ENCODE measurements at places on chromosomes 3 and 15. TPM values are rescaled to one million over a fixed set of nuclear protein-coding genes. Genes with fewer than 3 reads are reported as not detected.

GRCh38 chr15:77854980-77855379 is 222.3 kb upstream of the LINGO1 start:
- H3K4me3 ChIP-seq: no peak overlapping the region
- H3K27ac ChIP-seq: no peak overlapping the region
- H3K36me3 ChIP-seq: no peaks in the 10 kb centered on the region
- no peaks in the 10 kb centered on the region for H3K27me3 ChIP-seq

UACA gene
- 26.0 TPM for total RNA-seq

CCR9 gene
- not detected for total RNA-seq

- no peaks in the 10 kb centered on the region for H3K36me3 ChIP-seq
- no peak overlapping the region for H3K4me3 ChIP-seq
- DNase-seq: no peak
- no peak overlapping the region for H3K27ac ChIP-seq
Observed at GRCh38 chr15:32105258-32106241, 75.2 kb downstream of the CHRNA7 start.

DNA sequence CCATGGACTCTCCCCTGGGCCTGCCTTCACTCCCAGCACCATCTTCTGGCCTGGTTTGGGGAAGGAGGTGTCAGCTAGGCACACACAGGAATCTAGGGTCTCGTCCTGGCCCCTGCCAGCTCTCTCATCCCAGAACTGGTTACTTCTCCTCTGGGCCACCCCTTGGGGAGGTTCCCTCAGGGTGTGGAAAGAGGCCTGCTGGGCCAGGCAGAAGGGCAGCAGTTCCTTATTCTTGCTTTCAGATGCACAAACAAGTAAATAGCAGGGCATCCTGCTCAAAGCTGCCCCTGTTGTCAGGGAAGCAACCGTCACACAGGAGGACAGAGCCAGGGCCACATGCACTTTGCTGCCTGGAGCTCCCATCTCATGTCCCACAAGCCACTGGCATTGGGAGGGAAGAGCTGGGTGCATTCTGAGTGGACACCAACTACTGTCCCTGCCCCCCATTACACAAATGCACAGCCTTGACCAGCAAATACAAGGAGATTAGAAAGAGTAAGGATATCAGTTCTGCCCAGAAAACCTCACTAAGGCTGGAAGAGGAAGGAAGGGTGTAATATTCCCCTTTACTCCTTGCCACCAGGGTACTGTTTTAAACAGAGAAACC is 108.8 kb upstream of the HACD2 start:
- no peak overlapping the region for H3K4me3 ChIP-seq
- no peaks in the 10 kb centered on the region for H3K27me3 ChIP-seq
- DNase-seq: no peak
- peaks cover 79% of the 10 kb centered on the region for H3K4me1 ChIP-seq
- H3K27ac ChIP-seq: peak overlapping the region; percentile 95

CCDC71 gene
- total RNA-seq: 15.3 TPM

GRCh38 chr15:85788771-85789495 is 5.8 kb downstream of the KLHL25 start:
- H3K36me3 ChIP-seq: no peaks in the 10 kb centered on the region
- H3K27me3 ChIP-seq: no peaks in the 10 kb centered on the region
- H3K4me3 ChIP-seq: no peak overlapping the region
- peaks cover 35% of the 10 kb centered on the region for H3K4me1 ChIP-seq
- DNase-seq: no peak

TRIM71 gene
- total RNA-seq: not detected

GRCh38 chr3:187042874-187043458 is 96.3 kb downstream of the RPL39L start:
- H3K27ac ChIP-seq: no peak overlapping the region
- H3K27me3 ChIP-seq: no peaks in the 10 kb centered on the region
- H3K36me3 ChIP-seq: no peaks in the 10 kb centered on the region
- H3K4me3 ChIP-seq: no peak overlapping the region

GRCh38 chr3:97691354-97691753 is 73.2 kb upstream of the ARL6 start:
- H3K27ac ChIP-seq: no peak overlapping the region
- no peaks in the 10 kb centered on the region for H3K36me3 ChIP-seq
- no peak for DNase-seq
- no peak overlapping the region for H3K4me3 ChIP-seq
- no peaks in the 10 kb centered on the region for H3K27me3 ChIP-seq

- H3K36me3 ChIP-seq: no peaks in the 10 kb centered on the region
- DNase-seq: no peak
- H3K4me1 ChIP-seq: peaks cover 38% of the 10 kb centered on the region
- no peaks in the 10 kb centered on the region for H3K27me3 ChIP-seq
- H3K4me3 ChIP-seq: no peak overlapping the region
Observed at GRCh38 chr3:122979211-122979610, 48.4 kb downstream of the SEMA5B start.

DNA sequence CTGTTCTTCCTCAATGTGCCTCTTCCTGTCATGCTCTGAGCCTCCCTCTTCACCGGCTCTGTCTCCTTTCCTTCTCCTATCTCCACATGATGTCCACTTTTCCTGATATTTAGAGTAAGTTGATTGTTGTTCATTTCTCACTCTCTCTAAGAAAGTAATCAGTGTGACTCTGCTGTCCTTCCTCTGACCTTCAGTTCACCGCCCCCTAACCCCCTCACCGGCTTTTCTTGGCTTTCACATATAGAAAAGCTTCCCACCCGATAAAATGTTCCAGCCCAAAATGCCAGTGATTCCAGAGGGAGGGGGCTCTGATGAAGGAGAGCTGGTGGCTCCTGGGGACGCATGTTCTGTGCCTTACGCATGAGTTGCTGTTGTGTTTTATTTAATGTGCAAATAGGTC is 120.5 kb upstream of the ABHD17C start:
- no peaks in the 10 kb centered on the region for H3K27me3 ChIP-seq
- no peaks in the 10 kb centered on the region for H3K36me3 ChIP-seq
- no peak for DNase-seq
- no peak overlapping the region for H3K27ac ChIP-seq
- no peak overlapping the region for H3K4me3 ChIP-seq
- no peaks in the 10 kb centered on the region for H3K4me1 ChIP-seq

- no peak overlapping the region for H3K4me3 ChIP-seq
- no peak for DNase-seq
- H3K27ac ChIP-seq: no peak overlapping the region
- H3K27me3 ChIP-seq: no peaks in the 10 kb centered on the region
- H3K4me1 ChIP-seq: no peaks in the 10 kb centered on the region
Observed at GRCh38 chr3:106018102-106018501, 149.3 kb upstream of the CBLB start.

ADPRH gene
- 6.3 TPM for total RNA-seq

DNA sequence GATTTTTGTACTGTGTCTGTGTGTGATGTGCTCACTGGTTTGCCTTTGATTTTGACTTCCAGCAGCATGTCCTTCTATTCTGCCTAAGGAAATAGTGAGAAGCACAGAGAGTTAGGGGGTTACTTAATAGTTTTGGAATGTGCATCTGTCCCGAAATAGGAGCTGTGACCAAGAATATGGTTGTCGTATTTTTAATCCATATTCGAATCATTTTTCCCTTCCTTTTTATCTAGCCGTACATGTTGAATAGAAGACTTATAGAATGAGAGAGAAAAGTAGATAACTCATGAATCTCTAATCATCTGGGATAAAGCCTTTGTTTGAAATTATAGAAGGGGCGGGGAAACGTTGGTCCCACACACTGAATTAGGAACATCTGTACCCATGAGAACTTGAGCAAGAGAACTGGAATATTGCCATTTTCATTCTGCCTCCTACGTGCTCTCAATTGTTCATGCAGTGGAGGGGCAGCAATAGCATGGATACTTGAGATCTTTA is 23.6 kb downstream of the CRTC3 start:
- H3K27me3 ChIP-seq: no peaks in the 10 kb centered on the region
- H3K4me3 ChIP-seq: no peak overlapping the region
- peak overlapping the region; percentile 60 for H3K27ac ChIP-seq
- no peak for DNase-seq
- peaks cover 6% of the 10 kb centered on the region for H3K36me3 ChIP-seq

- H3K27me3 ChIP-seq: no peaks in the 10 kb centered on the region
- no peak overlapping the region for H3K4me3 ChIP-seq
- DNase-seq: no peak
- H3K27ac ChIP-seq: no peak overlapping the region
- H3K36me3 ChIP-seq: no peaks in the 10 kb centered on the region
Observed at GRCh38 chr15:63466378-63467192, 37.8 kb upstream of the USP3 start.

DNA sequence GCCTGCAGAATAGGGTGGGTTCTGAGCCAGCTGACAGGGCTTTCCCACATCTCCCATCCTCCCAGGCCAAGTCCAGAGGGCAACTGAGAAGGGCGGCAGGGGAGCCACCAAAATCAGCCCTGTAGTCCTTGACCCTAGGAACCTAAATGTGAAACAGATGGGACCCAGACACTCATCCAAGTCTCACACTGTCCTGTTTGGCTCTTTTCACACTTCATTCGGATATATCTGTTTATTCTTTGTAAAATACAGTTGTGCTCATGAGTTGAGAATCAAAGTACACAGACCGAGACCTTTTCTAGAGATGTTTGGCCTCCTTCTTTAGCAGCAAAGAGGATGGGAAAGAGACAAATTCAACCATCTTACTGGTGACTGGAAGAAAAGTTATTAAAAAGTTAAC is 348.4 kb downstream of the MECOM start:
- H3K4me3 ChIP-seq: no peak overlapping the region
- H3K4me1 ChIP-seq: no peaks in the 10 kb centered on the region
- no peak for DNase-seq
- no peaks in the 10 kb centered on the region for H3K36me3 ChIP-seq
- no peak overlapping the region for H3K27ac ChIP-seq
- no peaks in the 10 kb centered on the region for H3K27me3 ChIP-seq

CAMK1 gene
- total RNA-seq: 55.9 TPM

GRCh38 chr3:33791477-33792166 is 6.8 kb upstream of the PDCD6IP start:
- H3K4me1 ChIP-seq: peaks cover 4% of the 10 kb centered on the region
- no peaks in the 10 kb centered on the region for H3K27me3 ChIP-seq
- no peak overlapping the region for H3K4me3 ChIP-seq
- no peak for DNase-seq
- no peak overlapping the region for H3K27ac ChIP-seq

PRKCD gene
- 12.1 TPM for total RNA-seq

GRCh38 chr3:184727357-184728009 is 15.6 kb upstream of the MAGEF1 start:
- peaks cover 8% of the 10 kb centered on the region for H3K4me1 ChIP-seq
- H3K27me3 ChIP-seq: no peaks in the 10 kb centered on the region
- peak; percentile 78 for DNase-seq

DNA sequence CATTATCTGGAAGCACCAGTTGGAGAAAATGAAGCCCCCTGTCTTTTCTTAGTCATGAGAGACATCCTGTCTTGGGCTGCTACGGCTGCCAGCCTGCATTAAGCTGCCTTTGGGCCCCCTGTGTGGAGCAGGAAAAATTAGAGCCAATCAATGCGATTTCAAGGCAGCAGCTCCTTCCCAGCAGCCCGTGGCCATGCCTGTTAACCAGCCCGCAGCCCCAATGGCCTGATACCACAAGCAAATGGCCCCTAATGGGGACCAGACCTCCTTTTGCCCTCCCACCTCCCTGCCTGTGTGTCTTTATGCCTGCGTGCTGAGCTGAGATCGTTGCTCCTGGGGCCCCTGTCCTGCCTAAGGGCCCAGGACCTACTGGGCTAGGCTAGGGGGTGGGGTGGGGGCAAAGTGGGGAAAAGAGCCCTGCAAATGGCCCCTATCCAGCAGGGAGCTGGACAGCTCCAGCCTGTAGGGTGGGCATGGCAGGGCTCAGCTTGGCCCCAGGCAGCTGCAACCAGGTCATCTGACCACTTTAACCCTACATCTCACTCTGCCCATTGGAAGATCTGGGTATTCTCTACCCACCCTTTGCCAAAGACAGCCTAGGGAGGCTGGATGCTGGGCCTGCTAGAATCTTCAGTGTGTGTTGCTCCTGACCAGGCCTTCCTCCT is 53.8 kb upstream of the MRPS22 start:
- H3K27ac ChIP-seq: no peak overlapping the region
- H3K27me3 ChIP-seq: no peaks in the 10 kb centered on the region
- H3K4me1 ChIP-seq: no peaks in the 10 kb centered on the region
- H3K4me3 ChIP-seq: no peak overlapping the region

- H3K4me1 ChIP-seq: no peaks in the 10 kb centered on the region
- DNase-seq: no peak
- no peaks in the 10 kb centered on the region for H3K36me3 ChIP-seq
- H3K27ac ChIP-seq: no peak overlapping the region
- H3K4me3 ChIP-seq: no peak overlapping the region
Observed at GRCh38 chr3:7710284-7710683, 791.3 kb upstream of the LMCD1 start.

- DNase-seq: no peak
- H3K27me3 ChIP-seq: no peaks in the 10 kb centered on the region
- H3K4me3 ChIP-seq: no peak overlapping the region
Observed at GRCh38 chr15:71623111-71623510, 187.2 kb upstream of the NR2E3 start.

DNA sequence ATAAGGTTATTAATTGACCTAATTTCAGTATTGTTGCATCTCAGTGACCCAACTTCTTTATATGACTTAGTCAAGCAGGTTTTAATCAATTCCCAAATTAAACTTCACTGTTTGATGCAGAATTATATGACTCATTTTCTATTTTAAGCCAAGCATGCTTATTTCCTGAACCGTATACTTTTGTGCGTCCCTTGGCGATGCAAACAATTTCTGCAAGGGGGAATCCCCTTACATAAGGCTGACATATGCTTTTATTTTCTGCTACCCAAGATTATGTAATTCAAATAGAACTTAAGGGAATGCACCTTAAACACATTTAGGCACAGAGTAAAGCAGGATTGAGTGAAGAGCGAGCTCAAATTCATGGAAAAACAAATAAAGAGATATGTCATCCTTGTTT is 303.9 kb downstream of the PDCD6IP start:
- H3K4me3 ChIP-seq: no peak overlapping the region
- no peak overlapping the region for H3K27ac ChIP-seq
- H3K36me3 ChIP-seq: no peaks in the 10 kb centered on the region
- H3K4me1 ChIP-seq: no peaks in the 10 kb centered on the region
- H3K27me3 ChIP-seq: no peaks in the 10 kb centered on the region

GRCh38 chr3:49004352-49005302 is 2.6 kb upstream of the WDR6 start:
- H3K4me3 ChIP-seq: no peak overlapping the region
- peaks cover 23% of the 10 kb centered on the region for H3K4me1 ChIP-seq
- H3K27ac ChIP-seq: no peak overlapping the region
- no peaks in the 10 kb centered on the region for H3K36me3 ChIP-seq

PPP2R3A gene
- total RNA-seq: 32.9 TPM

- H3K4me3 ChIP-seq: no peak overlapping the region
- DNase-seq: no peak
- no peak overlapping the region for H3K27ac ChIP-seq
Observed at GRCh38 chr3:54870423-54870822, 57.4 kb downstream of the LRTM1 start.

PLA2G4D gene
- total RNA-seq: not detected

DNA sequence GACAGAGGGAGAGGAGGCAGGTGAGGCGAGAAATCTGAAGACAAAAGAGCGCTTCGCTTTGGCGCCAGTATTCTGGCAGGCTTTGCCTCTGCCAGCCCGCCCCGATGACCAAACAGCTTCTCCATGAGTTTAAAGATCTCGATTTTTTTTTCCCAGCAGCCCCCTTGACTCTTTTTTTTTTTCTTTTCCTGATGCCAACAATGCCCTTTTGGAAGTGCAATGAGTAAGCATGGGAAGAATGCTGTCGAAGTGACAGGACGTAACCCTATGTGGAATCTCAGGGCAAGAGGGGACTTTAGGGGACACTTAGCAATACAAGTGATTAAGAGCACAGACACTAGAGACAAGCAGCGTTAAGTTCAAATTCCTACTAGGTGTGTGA is 211.7 kb downstream of the FGF12 start:
- H3K27me3 ChIP-seq: peaks cover 6% of the 10 kb centered on the region
- H3K4me1 ChIP-seq: peaks cover 18% of the 10 kb centered on the region
- no peak overlapping the region for H3K27ac ChIP-seq
- no peak overlapping the region for H3K4me3 ChIP-seq

Data from sigmoid colon (tissue), 7 donors.